Fibroblast of lung (primary cell): ENCODE measurements at places on chromosomes 1 and 21.

GRCh38 chr1:20538227-20538626 lies 14.1 kb upstream of the FAM43B start:
- DNase-seq: no peak

DNA sequence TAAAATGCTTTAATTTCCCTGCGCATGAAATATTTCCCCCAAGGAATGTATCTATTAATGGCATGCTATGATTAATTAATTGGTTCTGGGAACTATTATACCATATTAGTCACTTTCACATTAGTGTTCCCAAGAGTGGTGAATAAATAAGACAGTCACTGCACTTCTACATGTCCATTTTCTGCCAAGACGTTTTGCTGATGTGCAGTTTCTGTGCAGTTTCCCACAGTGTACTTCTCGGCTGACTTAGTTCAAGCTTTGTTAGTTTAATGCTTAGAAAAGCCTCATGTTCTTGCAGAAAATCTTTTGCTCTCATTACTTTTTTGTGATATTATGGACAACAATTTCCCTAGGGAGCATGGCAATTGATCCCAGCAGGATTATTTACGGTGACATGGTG lies 1014.5 kb downstream of the BRINP3 start:
- no peak for DNase-seq

GRCh38 chr1:99652881-99653281 lies 7.0 kb downstream of the PALMD start:
- DNase-seq: peak; percentile 82

- no peak for DNase-seq
Observed at GRCh38 chr1:41638086-41639024, 153.9 kb upstream of the EDN2 start.

DNA sequence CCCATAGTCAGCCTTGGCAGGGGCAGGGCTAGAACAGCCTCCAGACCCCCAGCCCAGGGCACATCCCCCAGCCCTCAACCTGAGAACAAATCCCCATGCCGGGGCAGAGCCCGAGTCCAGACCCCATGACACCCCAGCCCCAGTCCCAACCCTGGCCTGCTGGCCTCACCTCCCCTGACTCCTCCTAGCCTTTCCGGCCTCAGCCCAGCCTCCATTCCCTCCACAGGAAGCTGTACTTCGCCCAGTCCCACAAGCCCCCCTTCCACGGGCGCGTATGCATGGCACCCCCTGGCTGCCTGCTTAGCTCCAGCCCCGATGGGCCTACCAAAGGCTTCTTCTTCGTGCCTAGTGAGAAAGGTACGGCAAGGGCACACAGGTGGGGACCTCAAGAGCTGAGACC lies 50.4 kb downstream of the DISP3 start:
- no peak for DNase-seq

DNA sequence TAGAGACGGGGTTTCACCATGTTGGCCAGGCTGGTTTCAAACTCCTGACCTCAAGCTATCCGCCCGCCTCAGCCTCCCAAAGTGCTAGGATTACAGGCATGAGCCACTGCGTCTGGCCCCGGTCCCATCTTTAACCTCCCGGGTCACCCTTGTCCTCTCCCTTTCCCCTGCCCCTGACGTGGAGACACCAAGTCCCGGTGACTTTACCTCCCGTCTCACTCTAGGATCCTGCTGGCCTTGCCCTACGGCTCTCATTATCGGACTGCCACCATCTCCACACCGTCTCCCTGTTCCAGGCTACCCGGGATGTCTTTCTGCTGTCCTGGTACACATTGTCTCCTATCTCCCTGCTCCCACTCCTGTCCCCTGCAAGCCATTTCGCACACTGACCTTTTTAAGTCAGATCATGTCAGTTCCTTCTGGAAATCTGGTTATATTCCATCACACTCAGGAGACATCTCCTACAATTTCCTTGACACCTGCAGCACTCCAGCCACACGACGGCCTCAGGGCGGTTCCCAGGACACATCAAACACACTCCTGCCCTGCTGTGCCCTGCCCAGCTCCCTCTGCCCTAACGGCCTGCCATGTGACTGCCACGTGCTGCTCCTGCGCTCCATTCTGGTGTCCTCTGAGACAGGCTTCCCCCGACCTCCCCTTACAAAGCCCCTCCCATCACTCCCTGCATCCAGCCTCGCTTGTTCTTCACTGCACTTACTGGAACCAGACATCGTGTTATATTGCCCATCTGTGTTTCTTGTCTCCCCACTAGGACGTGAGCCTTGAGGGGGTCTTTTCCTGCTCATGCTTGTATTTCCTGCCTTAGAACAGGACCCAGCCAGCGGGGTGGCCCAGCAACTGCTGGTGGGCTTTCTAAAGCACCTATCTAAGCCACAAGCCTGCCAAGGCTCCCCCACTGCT lies 32.7 kb downstream of the TTC39A start:
- DNase-seq: no peak

GRCh38 chr1:67280696-67281095 lies 27.0 kb upstream of the IL12RB2 start:
- DNase-seq: no peak

DNA sequence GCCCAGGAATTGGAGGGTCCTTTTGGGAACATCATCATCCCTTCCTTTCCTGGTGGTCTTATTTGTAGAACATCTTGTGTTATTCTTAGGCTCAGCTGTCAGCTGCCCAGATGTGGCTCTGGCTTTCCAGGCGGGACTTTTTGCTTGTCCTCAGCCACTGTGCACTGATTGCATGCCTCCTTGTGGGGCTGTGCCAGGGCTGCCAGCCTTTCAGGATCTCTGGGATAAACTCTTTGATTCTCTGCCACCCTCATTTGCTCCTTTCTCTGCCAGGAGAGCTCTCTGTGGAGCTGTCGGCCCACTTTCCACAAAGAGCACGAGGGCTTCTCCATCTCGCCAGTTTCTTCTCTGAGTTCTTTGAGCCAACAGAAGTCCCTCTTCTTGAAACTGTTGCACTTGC lies 63.1 kb downstream of the PTPRU start:
- DNase-seq: no peak

DNA sequence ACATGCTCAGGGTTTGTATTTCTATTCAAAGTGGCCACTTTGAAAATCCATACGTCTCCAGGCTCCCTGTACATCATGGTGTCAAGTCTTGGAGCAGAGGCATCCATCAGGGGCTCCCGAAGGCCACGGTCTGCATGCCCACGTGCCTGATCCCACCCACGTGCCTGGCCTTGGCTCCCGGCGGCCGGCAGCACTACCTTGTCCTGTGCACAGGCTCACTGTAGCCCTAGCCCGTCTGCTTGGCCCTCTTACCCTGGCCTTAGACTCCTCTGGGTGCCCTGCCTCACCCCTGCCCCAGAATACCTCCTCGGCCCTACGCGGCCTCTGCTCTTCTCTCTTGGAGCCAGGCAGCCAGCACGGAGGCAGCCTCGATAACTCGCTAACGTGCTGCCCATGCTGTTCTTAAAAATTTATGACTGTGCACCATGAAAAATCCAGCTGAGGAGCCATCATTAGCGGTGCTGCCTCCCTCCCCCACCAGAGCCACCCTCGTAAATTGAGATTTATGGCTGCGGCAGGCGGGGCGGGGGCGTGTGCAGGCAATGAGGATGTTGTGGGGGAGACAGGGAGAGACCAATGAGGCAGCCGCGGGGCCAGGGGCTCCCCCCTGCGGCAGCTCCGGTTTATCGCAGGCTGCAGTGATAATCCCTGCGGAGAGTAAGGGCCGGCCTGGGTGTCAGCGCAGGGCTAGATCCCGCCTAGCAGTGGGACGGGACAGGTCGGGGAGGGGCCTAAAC lies 24.6 kb downstream of the DMAP1 start:
- DNase-seq: peak; percentile 18

DNA sequence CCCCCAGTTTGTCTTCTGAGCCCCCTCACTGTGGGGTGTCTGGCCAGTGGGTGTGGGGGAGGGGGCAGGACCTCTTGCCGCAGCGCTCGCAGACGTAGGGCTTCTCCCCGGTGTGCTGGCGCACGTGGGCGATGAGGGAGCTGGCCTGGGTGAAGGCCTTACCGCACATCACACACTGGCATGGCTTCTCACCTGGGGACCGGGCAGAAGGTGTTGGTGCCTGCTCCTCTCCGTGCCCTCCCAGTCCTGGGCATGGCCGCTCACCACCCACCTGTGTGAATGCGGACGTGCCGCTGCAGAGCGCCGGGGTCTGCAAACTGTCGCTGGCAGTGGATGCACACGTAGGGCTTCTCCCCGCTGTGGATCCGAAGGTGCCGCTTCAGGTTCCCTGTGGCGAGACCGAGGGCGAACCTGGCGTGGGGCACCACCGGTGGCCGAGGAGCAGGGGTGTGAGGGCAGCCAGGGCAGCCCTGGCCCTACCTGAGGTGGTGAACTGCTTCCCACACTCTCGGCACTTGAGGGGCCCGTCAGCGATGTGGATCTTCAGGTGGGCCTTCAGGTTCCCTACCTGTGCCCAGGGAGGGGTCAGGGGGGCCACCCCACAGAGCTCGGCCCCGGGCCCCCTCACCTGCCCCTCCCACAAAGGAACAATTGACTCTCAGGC lies 32.4 kb downstream of the ZBTB17 start:
- DNase-seq: no peak

- no peak for DNase-seq
Observed at GRCh38 chr1:233599542-233600073, 14.3 kb upstream of the KCNK1 start.

- DNase-seq: peak; percentile 15
Observed at GRCh38 chr1:50488356-50488755, 65.1 kb upstream of the DMRTA2 start.

GRCh38 chr1:207814469-207814868 lies 62.6 kb downstream of the CD46 start:
- no peak for DNase-seq

GRCh38 chr1:22208268-22208972 lies 65.5 kb upstream of the WNT4 start:
- no peak for DNase-seq

DNA sequence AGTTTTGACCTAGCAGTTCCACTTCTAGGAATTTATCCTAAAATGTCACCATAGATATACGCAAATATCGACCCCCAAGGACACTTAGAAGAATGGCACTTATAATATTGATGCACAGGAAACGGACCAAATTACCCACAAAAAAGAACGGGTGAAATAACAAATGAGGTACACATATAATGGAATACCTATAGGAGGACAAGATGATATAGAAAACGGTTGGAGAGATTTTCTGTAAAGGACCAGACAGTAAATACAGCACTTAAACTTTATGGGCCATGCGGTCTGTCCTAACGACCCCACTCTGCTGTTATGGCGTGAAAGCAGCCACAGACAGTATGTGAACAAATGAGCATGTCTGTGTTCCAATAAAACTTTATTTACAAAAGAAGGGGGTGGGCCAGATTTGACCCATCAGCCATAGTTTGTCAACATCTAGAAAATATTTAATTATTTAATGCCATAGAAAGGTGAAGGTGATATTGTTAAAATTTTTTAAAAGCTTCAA lies 2.4 kb downstream of the TMPRSS3 start:
- no peak for DNase-seq

DNA sequence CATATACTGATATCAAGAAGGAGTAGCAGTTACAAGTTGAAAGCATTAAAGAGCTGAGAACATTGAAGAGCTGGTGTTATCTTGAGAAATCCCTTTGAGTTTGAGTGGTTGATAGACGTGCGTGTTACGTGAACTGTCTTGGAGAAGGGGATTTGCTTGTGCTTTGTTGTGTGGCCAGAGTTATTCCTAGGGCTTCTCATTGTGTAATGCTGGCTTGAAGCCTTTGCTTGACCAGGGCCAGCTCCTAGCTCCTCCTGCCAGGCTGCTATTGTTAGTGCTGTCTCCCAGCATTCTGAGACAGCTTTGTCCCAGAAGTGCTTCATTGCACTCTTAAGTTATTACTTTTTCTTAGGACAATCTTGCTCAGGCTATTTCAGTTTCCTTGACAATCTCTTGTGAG lies 116.2 kb upstream of the KCNK2 start:
- peak; percentile 39 for DNase-seq

- DNase-seq: no peak
Observed at GRCh38 chr1:230957580-230957989, 21.1 kb downstream of the TTC13 start.

DNA sequence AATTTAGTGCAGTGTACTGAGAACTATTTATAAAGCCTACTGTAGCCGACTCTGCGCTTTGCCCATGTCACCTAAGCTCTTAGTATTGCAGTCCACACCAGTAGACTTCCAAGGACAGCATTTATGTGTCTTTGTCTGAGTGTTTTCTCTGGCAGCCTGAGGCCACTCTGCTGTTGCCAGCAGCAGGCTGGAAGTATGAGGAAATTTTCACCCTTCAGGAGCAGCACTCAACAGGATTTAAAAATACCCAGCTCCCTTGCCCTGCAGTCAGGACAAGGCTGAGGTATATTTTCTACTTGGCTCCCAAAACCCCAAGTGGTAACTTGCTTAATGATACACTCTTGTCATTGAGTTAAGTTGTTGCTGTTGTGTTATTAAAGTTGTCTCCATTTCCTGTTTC lies 230.1 kb downstream of the SRGAP2C start:
- DNase-seq: no peak

GRCh38 chr1:1282998-1283397 lies 2.8 kb downstream of the SCNN1D start:
- DNase-seq: peak; percentile 77

- no peak for DNase-seq
Observed at GRCh38 chr1:202880062-202880461, 8.9 kb downstream of the RABIF start.

DNA sequence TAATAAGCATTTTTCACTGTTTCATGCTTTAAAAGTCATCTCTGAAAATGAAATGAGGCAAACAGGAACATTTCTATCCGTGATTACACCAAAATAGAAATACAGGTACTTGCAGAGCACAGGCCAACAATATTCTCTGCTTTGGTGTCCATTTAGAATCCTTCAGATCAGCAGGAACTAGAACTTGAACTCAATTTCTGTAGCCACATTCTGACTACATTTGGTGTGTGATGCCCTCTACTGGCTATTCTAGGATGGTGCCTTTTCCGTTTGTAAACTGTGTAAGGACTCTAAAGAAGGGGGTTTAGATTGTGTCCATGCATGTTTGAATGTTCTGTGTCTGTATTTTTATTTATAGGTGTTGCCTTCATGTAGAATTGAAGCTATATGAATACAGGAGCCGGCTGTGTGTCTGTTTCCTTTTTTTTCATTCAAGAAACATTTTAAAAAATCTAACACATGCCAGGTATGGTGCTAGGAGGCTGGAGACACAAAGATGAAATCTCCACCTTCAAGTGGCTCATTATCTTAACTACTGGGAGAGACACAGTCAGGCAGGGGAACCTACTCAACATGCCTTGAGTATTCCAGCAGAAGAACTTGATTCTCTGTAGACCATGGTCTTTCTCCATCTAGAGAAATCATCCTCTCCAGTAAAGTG lies 7.6 kb upstream of the ZNF326 start:
- peak; percentile 58 for DNase-seq
